ENCODE measurements at places on chromosomes 16 and 17.
A peak's percentile ranks its signal among the peaks of the same experiment; 100 is the strongest.

DNA sequence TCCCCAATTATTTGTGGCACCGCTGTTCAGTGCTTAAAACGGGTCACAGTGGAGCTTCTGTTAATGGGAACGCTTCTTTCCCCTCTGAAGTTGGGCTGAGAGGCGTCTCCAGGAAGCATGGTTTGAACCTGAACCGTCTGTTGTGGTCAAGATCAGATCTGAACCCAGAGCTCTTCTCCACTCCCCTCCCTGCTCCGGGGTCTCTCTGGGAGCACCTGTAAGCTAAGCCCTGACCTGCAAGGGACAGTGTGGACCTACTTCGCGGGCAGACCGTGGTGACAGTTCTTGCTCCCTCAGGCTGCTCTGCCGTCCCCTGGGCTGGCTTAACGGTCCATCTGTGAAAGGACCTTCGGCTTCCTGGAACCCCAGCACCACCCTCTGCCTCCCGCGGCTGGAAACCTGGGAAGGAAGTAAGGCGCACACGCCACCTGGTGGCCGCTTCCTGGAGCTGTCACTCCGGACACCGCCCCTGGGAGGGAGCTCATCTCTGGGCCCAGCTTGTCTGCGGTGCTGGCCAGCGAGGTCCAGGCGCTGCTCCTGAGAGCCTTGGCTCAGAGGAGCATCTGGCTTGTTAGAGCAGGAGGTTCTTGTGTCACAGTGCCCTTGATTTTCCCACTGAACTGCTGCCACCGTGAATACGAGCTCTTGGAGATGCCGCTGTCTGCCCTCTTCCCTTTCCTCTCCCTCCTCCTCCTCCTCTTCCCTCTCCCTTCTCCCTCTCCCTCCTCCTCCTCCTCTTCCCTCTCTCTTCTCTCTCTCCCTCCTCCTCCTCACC, 518.5 kb upstream of the EEF2KMT start:
- DNase-seq, result no peak

DNA sequence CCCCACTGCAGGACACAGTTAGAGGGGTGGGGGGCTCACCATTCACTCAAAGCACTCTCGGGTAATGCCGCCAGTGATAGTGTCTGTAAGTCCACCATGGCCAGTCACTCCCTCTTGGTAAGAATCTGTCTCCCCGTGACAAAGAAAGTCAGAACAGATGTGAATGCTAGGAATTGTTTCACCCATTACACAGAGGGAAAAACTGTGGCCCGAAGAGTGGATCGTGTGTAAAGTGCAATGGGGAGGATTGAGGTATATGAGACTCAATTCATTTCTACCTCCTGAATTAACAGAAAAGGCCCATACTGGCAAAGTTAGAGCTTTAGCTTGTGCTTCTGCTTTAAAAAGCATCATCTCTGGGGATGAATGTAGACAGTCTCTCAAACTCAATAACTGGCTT, 17.5 kb upstream of the SLC6A2 start:
- no peak for DNase-seq

GRCh38 chr17:39591958-39592954, 15.5 kb downstream of the NEUROD2 start:
- DNase-seq, result no peak

DNA sequence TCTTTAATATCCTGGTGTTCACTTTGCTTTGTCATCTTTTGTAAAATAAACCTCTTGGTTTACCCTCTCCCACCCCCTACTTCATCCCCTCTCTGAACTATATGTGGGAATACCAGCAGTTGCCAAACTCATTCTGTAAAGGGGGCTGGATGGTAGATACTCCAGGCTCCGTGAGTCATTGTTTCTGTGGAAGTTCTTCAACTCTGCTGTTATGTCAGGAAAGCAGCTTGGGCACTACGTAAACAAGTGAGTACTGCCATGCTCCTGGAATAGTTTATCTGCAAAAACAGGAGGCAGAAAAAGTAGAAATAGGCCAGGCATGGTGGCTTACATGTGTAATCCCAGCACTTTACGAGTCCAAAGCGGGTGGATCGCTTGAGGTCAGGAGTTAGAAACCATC, 17.6 kb downstream of the MVP start:
- DNase-seq, result no peak

GRCh38 chr17:68783861-68784260, 171.3 kb downstream of the ABCA8 start:
- DNase-seq, result no peak

- no peak for DNase-seq
Observed at GRCh38 chr17:82241926-82242697, 13.3 kb downstream of the SLC16A3 start.

DNA sequence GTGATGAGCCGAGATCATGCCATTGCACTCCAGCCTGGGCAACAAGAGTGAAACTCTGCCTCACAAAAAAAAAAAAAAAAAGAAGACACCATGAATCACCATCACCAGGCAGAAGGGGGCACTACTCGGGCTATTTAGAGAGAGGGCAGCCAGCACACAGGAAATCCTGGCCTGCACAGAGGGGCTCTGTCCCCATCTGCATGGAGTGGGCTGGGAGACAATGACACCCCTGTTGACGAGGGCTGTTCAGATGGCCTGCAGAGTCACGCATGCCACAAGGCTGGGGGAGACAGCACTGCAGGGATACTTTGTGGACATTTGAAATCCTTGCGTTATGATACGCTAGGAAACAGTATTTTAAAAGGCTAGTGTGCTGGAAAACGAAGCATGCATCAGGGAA, 48.3 kb downstream of the CUEDC1 start:
- DNase-seq, result no peak

- DNase-seq, result no peak
Observed at GRCh38 chr16:756428-756827, 4.1 kb upstream of the MSLN start.

DNA sequence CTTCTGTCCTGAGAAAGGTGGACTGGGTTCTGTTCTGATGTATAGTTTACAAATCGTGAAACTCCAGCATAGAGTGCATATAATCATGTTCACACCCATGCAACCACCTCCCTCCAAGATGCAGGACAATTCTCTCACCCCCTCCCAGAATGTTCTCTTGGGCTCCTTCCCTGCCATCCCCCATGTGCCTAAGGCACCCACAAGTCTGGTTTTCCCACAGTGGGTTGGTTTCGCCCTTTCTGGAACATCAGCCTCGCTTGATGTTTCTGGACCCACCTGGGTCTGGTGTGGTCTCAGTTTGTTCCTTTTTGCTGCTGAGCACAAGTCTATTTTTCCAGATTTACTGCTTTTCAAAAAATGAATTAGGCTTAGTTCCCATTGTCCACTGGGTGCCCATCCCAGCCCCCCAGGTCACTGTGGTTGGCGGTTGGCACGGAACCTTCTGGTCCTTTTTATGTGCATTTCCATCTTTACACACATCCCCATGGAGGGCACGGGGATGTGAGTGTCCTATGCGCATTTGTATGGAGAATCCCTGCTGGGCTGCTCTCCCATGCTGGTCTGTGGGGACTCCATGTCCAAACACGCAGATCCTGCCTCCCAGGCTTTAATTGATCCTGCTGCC, 19.0 kb downstream of the MAP2K3 start:
- no peak for DNase-seq

DNA sequence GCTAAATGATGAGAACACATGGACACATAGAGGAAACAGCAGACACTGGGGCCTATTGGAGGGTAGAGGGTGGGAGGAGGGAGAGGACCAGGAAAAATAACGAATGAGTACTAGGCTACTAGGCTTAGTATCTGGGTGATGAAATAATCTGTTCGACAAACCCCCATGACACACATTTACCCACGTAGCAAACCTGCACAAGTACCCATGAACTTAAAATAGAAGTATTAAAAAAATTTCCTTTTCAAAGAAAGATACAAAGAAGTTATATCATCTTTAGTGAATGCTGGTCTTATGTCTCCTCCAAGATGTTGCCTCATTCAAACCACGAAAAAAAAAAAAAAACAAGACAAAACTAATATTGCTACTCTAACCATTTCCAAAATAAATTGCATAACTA, 31.7 kb downstream of the MBTD1 start:
- DNase-seq, result no peak

- no peak for DNase-seq
Observed at GRCh38 chr17:29621751-29622194, 939 bp downstream of the CORO6 start.

DNA sequence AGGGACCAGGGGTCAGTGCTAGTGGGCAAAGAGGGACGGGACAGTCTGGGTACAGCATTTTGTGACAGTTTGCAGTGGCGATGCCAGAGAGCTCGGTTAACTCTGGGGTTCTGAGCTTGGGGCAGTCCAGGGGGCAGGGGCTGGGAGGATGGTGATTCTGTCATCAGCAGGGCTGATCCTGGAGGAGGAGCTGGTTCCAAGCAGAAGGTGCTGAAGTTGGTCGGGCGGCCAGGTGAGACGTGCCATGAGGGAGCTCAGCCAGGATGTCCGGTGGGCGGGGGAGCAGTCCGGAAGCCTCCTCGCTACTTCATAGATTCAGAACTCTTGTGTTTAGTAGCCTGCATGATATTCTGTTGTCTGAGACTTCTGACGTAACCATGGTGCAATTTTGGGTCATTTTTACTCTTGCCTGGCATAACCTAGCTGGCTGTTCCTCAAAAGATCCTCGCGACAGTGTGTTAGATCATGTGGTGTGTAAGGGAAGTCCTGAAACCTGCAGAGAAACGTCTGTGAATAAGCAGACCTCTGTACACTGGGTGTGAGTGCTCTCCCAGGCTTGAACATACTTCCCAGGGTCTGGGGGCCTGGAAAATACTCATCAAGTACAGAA, 122.0 kb downstream of the CLEC16A start:
- DNase-seq, result no peak

- no peak for DNase-seq
Observed at GRCh38 chr17:35171834-35172233, 22.4 kb downstream of the SLC35G3 start.

DNA sequence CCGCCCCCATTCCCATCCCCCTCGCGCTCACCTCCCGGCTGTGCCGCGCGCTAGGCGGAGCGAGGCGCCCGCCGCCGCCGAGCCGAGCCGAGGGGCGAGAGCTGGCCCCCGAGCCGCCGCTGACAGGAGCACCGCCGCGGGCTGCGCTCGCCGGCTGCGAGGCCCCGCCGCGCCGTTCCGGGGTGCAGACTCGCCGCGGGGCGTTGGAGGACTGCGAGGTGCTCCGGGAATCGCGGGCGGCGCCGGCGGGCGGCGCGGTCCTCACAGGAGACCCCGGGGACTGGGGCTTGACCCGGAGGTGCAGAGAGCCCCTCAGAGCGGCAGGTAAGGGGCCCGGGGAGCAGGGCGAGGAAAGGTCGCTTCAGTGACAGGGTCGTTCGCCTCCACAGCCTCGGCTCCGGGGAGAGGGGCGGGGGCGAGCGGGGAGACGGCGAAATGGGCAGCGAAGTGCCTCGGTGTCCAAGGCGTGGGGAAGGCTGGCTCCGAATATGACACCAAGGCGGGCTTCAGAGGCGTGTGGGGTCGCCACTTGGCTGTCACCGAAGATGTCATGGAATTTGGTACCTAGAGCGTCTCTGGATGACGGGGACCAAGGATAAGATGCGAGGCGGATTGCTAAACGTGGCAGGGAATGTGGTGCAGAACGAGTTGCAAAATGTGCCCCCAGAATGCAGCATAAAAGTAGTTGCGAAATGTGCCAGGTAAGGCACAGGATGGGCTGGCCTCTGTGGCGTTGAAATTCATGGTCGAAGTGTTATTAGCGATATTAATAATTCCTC, 580 bp downstream of the TANC2 start:
- peak; percentile 52 for DNase-seq

DNA sequence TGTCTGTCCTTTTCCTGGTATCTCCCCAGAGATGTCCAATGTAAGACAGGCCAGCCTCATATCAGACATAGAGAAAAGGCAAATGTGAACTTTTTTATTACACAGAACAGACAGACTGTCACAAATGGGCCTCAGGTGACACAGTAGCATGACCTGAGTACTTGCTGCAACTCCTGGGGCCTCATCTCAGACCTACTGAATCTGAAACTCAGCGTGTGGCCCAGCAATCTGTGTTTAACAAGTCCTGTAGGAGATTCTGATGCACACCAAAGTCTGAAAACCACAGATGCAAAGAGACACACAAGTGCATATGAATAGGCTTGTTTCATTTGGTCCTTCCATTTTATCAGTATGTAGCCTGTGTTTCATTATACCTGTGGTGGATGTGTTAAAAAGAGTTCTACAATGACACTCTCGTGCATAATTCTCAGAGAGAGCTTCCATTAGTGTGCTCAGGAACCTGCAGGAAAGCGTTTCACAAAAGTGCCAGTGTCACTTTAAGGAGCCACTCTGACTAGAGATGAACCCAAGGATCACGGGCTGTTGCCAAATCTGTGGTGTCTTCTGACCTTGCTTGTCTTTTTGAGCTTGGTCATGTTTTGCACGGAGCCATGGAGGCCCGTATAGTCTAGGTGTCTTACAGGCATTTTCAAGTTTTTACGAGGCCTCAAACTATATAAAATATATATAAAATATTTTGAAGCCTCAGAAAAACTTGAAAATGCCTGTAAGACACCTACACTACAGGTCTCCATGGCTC, 33.8 kb upstream of the NF1 start:
- no peak for DNase-seq

DNA sequence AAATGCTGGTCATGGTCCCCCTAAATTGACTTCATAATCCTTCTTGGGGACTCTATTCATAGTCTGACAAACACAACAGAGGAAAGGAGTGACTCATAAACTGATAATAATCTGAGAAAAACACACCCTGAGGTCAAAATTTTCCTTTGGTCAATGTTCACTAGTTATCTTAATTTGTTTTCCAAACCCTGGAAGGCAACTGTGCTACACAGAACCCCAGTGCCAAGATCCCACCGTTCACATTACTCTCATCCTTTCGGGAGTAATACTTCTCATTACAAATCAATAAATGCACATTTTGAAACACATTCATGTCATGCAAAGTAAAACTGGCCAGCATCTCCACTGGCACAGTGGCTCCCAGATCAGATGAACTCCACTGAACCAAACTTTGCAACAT, 23.2 kb downstream of the COIL start:
- no peak for DNase-seq

DNA sequence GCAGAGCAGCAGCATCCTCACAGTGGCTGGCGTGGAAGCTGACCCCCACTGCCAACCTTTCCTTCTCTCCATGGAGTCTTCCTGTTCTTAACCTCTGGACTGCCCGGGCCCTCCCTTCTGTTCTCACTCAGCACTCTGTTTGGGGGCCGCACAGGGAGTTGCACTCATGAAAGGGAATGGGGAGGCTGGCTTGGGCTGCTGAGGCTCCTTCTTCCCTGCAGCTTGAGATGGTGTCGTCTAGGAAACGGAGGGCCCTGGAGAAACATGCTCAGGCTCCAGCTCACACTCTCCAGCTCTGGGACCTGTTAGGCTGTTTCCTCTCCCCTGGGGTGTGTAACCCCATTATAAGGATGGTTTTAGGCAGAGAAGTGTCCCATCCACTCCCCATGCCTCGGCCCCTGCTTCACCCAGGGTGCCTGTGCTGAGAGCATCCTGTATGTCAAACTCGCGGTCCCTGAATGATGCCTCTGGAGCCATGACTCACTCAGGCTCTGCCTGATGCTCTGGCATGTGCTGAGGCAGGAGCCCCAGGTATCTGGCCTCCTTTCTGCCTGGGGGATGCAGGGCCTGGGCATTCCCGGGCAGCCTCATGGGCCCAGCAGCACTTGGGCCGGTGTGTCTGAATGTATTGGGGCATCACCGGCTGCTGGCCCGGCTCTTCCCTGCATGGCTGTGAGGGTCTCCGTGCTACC, 18.9 kb downstream of the TMEM94 start:
- no peak for DNase-seq

Measured in T-cell (primary cell).